ENCODE measurements at places on chromosomes 12 and 14.

DNA sequence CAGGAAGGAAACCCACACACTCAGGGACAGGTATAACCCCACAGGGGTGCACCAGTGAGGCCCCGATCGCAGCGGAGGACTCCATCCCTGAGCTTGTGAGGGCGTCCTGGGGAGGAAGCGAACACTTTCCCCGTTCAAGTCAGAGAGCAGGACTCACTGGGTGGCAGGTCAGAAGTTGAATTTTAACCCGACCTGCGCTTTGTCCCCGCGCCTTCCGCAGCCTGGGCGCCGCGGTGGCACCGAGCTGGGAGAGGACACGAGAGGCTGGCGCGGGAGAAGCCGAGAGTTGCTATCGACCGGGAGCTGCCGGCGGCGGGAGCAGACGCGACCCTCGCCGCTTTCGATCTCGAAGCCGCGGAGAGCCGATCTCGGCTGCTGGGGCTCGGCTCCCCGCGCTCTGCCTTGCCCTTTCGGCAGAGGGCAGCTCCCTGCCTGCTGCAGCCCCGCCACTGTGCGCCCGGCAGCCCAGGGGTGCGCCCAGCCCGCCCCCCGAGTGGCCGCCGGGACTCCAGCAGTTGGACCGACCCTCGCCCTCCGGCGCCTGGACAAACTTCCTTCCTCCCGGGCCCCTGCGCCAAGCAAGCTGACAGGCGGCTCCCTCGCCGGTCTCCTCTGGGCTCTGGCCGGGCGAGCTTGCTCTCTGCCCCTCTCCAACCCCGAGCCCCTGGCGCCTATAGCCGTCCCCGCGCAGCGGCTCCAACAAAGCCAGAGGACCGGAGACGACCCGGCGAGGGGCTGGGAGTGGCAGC lies 918 bp downstream of the LIN7A start:
- DNase-seq = no peak

- no peak for DNase-seq
Measured at GRCh38 chr12:75720812-75721641, 209.6 kb upstream of the KRR1 start.

DNA sequence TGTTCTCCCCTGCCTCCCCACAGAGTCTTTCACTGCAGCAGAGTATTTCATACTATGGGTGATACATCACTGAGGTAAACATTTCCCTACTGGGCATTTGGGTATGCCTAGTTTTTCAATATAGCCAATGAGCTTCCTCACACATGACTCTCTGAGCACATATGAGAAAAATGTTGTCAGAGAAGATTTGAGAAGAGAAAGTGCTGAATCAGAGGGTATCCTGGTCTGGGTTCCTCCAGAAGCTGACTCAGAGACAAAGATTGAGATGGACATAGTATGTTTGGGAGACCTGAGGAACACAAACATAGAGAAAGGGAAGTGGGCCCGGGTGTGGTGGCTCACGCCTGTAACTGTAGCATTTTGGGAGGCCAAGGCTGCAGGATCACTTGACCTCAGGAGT lies 12.6 kb downstream of the SLC8B1 start:
- no peak for DNase-seq

DNA sequence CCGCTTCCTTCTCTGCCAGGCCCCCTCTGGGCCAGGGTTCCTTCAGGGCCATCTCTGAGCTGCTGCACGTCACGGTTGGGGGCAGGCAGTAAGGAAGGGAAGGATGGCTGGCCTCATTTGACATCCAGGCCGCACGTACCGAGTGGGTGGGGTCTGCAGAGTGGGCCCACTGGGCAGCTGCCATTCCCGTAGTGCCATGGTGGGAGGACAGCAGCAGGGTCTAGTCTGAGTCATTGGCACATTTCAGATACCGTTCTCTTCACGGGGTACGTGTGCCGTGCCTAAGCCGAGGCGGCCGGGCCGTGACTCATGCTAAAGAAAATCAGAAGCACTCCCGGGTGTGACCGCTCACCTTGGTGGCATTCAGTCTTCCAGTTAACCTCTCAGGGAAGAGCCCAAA lies 43.9 kb downstream of the IL31 start:
- no peak for DNase-seq

DNA sequence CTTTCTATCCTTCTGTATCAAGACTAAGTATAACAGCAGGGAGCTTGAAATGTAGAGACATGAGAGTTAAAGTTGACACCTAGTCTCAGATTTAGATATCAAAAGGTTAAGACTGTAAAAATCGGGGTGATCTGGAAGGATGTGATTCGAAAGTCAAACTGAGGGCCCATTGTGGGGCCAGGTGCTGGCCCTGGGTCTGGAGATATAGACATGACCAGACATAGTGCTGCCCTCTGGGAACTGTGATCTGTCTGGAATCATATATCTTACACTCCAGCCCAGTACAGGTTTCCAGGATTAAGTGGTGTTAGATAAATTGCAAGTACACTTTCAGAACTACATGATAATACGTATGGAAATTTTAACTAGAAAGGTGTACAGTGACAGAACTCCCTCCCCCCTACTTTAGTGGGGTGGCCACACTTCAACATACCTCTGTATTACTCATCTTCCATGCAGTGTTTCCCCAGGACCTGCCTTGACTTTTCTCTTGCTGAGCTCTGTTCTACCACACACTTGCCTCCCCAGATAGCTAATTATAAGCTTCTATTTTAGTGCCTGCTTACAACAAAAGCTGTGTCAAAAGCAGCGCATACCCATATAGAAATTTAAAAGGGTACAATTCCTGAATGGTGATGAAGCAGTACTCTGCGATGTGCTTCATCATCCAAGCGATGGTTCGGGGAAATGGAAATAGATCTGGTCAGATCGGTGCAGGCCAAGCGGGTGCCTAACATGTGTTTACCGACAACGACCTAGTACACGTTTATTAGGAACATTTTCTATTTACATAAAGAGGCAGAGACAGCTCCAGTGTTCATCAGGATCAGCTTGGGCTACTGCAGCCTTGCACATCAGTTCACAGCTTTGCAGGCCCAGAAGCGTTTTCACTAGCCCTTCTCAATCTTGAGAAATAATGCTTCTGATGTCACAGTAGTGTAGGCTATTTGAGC lies 68.7 kb downstream of the ARF6 start:
- no peak for DNase-seq

GRCh38 chr12:81395431-81395830 lies 317.6 kb downstream of the ACSS3 start:
- no peak for DNase-seq

All from stimulated activated CD4-positive, alpha-beta T cell treated with anti-CD3 and anti-CD28 coated beads, Interleukin-4, amount 100 ng/mL, for 1 hour (primary cell).